Fibroblast of lung (primary cell): ENCODE measurements at places on chromosomes 7 and 10. TPM values are rescaled to one million over a fixed set of nuclear protein-coding genes. Genes with fewer than 3 reads are reported as not detected.

GRCh38 chr10:30114401-30114800 lies 55.0 kb upstream of the JCAD start:
- no peak for DNase-seq

Gene CYP2E1
- total RNA-seq = 0.26 and 0.50 TPM in 2 replicates

GRCh38 chr7:155806096-155806871 lies 6.0 kb downstream of the SHH start:
- no peak for DNase-seq

Gene COL13A1
- 6.4 and 7.4 TPM in 2 replicates for total RNA-seq

- DNase-seq = no peak
Observed at GRCh38 chr10:101337836-101338235, 16.1 kb upstream of the BTRC start.

Gene ENO4
- under 0.01 and 0.66 TPM in 2 replicates for total RNA-seq

Gene GIMAP8
- total RNA-seq = under 0.01 TPM in 2 replicates

Gene ABCA13
- total RNA-seq = 0.26 and 10.9 TPM in 2 replicates

- DNase-seq = no peak
Observed at GRCh38 chr7:151542606-151543130, 23.0 kb upstream of the RHEB start.

GRCh38 chr10:101291331-101292193 lies 62.3 kb upstream of the LBX1 start:
- DNase-seq = no peak

Gene HOXA3
- 1.5 TPM in 2 replicates for total RNA-seq

Gene PLEKHS1
- not detected in 2 replicates for total RNA-seq

Gene ACSL5
- total RNA-seq = 1.7 and 4.6 TPM in 2 replicates

Gene WEE2
- not detected in 2 replicates for total RNA-seq

DNA sequence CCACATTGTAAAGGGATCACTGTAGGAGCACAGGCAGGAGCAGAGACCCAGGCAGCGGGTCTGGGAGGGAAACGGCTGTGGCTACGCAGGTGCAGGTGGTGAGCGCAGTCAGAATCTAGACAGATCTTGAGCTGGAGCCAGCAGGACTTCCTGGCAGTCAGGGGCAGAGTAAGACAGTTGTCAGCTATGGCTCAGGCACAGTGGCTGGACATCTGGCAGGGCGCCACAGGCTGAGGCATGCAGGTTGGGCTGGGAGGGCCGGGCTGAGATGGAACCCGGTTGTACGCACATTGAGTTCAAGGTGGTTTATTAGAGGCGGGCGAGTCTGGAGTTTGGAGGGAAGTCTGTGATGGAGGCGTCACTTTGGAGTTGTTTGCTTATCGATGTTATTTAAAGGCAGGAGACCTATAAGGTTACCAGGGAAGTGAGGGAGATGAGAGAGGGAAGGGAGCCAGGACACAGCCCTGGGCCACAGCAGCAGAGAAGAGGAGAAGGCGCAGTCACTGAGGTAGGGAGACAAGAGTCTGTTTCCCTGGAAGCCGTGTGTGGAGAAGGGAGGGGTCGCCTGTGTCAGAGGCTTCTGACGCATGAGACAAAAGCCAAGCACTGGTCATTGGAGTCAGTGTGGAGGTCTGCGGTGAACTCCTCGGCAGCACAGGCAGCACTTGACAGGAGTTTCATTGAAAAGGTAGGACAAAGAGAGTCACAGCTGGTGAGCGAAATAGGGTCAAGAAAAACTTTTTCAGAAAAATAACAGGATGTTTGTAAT lies 73.8 kb downstream of the LANCL2 start:
- DNase-seq = peak; percentile 73

DNA sequence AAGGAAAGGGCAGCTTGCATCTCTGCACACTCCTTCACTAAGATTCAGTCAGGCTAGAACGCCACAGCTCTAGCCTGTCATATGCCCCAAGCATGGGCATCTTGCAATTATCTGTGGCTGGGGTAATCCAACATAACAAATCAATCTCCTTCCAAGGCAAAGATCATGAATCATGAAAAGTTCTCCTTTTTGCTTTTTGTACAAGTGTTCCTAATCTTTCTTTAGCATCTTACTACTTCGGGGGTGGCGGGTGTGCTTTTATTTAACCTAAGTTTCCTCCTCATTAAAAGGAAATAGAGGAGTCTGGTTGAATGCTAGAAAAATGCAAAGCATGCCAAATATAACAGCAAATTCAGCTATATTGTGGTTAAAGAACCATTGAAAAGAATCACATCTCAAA lies 43.5 kb upstream of the NKX2-3 start:
- no peak for DNase-seq

- DNase-seq = no peak
Observed at GRCh38 chr7:105590793-105591192, 9.5 kb upstream of the EFCAB10 start.

Gene AGBL3
- total RNA-seq = 1.3 TPM in 2 replicates

DNA sequence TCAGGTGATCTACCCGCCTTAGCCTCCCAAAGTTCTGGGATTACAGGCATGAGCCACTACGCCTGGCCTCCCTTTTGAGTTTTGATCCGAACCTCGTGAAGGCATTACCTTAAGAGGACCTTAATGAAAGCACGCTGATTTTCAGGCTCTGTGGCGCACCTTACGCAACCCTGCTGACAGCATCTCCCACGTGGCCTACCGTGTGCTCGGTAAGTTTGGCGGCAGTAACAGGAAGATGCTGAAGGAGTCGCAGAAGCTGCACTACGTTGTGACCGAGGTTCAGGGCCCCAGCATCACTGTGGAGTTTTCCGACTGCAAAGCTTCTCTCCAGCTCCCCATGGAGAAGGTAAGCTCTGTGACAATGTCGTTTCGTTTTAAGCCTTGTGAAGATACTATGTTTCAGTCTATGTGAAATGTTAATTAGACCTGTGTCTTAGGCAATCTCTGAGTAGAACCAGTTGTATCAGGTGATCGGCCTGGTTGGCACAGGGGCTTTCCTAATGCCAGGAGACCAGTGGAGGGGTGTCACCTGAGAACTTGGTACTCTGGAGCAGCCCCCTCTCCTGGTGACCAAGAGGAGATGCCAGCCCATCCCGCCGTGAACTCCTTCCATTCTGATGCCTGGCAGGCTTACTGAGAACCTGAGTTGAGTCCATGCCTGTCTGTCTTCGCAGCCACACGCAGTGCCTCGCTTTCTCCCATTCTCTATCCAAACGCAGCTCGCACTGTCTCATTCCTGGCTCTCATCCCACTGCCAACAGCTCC lies 43.5 kb downstream of the TRRAP start:
- DNase-seq = no peak

GRCh38 chr7:81025360-81025759 lies 106.5 kb upstream of the SEMA3C start:
- no peak for DNase-seq
